ENCODE measurements at places on chromosomes 5 and 9.

DNA sequence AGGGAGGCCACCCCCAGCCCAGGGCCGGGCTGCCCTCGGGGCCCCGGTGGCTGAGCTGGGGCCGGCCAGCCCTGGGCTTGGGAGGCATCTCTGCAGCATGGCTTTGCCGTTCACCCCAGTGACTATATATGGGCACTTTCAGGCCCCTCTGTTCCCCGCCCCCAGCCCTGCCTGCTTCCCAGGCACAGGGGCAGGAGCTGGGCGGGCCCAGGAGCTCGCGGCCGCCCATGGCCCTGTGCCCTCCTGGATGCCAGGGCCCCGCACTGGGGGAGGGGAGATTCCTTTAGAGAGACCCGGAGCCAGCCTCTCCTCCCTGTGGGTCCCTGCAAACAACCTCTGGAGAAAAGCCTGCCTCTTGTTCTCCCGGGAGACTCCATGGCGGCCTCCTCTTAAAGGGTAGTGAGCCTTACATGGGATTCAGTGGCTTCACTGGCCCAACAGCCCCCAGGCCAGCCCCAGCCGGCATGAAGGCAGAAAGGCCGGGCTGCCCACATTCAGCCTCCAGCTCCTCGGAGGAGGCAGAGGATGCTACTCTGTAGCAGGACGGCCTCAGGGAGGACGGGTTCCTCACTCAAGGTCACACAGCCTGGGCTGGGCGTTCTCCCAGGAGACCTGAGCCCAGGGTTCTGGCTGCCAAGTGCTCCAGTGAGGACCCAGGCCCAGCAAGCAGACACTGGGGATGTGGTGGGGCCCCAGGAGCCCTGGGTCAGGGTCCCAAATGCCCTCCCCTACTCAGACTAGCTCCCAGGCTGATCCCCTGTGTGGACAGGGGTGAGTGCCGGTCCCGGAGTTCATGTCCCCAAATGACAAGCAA lies 4.1 kb downstream of the NACC2 start:
- no peak for DNase-seq

DNA sequence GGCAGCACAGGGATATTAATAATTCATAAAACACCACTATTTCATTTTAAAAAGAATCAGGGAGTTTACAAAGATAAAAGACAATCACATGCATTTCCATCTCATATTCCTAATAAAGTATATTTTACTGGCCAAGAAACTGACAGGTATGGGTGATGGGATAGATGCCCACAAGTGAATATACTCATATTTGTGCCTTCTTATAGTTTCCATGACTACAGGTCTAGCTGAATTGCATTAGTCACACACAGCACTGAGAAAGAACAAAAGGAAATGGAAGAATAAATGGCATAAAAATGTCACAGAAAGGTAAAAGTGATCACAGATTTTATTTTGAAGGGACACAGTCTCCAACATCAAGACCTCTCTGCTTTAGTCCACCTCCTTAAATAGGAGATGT lies 193.5 kb downstream of the PLK2 start:
- DNase-seq: no peak

GRCh38 chr5:117203584-117203983 lies 629.0 kb upstream of the SEMA6A start:
- DNase-seq: no peak

DNA sequence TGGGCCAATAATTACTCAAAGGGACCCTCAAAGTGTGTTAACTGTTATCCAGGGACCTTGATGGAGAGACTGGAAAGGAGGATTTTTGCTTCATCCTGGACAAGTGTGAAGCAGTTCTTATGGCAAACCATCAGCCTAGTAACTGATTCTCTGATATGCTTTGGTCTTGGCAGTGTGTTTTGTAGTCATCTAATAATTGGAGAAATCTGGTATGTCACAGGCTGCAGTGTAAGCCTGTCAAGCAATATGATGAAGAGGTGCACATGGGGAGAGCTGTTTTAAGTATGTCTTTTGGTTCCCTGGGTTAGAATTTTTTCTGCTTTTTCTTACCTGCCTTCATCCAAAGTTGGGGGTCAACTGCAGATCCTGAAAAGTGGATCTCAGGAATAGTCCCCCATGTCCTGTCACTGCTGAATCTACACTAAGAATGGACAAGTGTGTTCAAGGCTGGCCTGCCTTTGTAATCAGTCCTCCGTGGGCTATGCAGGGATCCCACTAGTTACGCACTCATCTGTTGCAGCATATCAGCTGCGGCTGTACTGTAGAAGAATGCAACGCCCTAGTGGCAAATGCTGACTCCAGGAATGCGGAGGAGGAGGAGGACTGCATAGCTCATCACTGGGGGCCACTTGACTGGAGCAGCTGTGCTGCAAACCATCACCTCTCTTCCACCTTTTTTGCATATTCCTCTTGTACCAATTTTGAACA lies 1.9 kb downstream of the SPTAN1 start:
- DNase-seq: peak; percentile 89

DNA sequence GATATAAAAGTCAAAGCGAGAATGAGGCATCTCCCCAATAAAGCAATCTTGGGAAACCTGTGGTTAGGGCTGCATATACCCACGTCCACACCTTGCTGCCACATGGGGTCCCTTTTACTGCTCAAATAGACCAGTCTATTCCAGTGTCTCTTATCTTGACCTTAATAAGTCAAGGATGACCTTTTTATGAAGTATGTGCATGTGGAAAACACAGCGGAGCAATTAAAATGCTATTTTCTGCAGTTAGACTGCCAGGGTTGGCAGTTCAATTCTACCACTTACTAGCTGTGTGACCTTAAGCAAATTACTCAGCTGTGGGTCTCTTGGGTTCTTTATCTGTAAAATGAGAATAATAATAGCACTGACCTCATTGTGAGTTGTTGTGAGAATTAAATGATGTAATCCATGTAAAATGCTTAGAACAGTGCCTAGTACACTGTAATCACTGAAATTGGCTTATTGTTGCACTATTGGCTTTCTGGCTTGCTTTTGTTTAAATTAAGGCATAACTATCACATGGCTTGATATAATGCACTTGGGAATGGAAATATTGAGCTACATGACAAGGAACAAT lies 67.8 kb upstream of the HSPB3 start:
- peak; percentile 45 for DNase-seq

GRCh38 chr9:128124451-128124850 lies 3.1 kb downstream of the PTGES2 start:
- no peak for DNase-seq

Data from HCEC 1CT (cell line).